Stimulated activated CD8-positive, alpha-beta memory T cell treated with anti-CD3 and anti-CD28 coated beads, Interleukin-4, amount 100 ng/mL, for 1 hour (primary cell): ENCODE measurements at places on chromosomes 2 and 18.

- no peak for DNase-seq
Observed at GRCh38 chr2:149740490-149740889, 152.9 kb upstream of the MMADHC start.

DNA sequence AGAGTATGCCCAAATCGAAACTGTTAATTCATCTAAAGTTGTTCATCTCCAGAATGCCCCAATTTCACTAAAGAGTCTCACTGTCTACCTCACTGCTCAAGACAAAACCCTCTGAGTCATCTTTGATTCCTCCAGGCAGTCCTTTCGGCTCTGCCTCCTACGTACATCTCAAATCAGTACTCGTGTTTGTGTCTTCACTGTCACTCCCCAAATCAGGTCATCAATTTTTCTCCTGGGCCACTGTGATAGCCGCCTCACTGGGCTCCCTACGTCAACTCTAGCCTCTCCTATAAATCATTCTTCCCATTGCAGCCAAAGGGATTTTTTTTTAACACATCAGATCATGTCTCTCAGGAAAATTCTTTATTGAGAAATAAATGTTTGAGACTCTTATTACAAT, 42.1 kb upstream of the TTC39C start:
- DNase-seq = no peak

GRCh38 chr2:187862715-187863114, 308.5 kb upstream of the TFPI start:
- no peak for DNase-seq

DNA sequence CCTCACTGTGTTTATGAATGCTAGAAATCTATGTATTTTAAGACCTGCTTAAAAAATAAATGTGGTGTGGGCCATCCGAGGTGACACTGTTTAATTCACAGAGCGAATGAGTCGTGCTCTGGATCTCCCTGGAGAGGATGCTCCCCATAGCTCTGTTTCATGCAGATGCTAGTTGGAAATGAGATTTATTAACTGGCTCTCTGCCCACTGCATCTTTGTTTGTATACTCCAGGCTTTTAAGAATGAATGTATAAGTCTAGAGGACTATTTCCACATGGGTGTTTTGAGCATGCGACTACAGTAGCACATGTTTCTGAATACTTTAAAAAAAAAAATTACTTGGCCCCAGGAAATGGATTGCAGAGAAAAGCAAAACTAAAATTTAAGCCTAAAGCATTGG, 3.9 kb downstream of the MAPRE2 start:
- DNase-seq = no peak

DNA sequence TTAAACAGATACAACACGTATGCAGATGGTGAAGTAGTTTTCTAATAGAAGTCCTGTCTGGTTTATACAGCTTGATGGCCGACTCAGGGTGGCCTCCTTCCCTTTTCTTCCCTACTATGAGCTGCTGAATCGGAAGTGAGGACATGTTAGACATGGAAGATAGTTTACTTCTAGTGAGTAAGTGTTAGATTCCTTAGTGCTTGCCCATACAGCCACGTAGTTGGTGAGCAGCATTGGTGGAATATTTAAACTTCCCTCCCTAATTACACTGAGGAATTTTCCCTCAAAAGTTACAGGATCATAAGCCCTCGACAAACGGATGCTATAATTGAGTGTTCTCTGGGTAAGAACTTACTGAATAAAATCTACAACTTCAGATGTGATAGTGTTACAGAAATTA, 52.1 kb downstream of the RHBDD1 start:
- no peak for DNase-seq

DNA sequence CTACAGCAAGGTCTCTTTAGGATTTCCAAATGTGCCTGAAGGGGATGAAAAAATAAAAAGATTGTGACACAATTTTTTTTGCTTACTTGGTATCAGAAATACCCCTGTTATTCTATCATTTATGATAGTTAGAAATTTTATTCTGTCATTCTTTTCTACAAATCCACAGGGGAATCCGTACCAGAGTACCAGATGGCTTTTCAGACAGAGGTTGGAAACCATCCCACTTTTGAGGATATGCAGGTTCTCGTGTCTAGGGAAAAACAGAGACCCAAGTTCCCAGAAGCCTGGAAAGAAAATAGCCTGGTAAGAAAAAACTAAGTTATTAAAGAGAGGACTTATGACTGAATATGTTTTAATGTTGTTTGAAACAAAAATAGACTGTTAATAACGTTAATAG, 92.6 kb upstream of the FAM117B start:
- no peak for DNase-seq

- DNase-seq = no peak
Observed at GRCh38 chr18:54220406-54220805, 4.1 kb downstream of the MBD2 start.

- DNase-seq = no peak
Observed at GRCh38 chr2:201261906-201262305, 1.6 kb downstream of the CASP8 start.

- DNase-seq = no peak
Observed at GRCh38 chr2:65952966-65953761, 481.8 kb upstream of the MEIS1 start.

DNA sequence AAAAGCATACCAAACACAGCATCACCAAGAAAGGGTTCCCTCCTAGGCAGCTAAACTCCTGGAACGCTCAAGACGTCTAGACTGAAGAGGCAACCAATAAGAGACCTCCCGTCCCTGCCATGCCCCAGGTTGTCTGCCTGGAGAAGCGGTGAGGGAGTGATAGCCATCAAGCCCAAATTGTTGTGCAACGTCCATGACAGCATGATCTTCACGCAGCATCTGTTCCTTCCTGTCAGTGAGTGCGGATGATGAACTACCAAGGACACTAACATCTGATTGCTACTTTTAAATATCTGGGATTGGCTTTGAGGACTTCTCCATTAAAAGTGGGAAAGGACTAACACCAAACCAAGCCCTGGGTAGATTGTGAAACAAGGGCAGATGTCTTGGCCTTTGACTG, 149.7 kb downstream of the TXNL1 start:
- no peak for DNase-seq

DNA sequence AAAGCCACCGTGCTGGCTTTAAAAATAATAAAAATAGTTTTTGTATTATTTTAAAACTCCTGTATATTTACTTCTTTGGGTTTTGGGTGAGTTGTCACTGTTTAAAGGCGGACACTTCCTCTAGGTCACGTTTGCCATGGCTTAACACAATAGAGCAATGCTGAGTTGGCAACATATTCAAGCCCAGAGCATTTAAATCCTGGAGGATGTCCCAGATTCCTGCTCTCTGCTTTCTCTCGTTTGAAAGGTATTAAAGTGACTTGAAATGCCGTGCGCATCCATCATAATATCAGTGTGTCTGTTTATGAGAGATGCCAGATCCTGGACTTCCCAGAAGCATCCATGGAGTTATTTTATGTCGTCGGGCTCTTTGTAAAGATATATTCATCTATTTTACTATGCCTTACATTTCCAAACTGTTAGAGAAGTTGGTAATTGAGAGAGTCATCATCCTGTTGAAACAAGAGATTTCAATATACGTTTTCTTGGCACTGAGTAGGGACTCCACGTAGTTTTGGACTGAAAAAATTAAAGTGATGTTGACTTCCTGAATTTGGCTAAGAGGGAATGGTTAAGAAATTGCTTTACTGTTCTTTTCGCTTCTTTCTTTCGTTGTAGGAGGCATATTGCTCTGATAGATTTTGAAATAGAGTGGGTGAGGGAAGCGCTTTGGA, 150.6 kb downstream of the ZNF236 start:
- no peak for DNase-seq

DNA sequence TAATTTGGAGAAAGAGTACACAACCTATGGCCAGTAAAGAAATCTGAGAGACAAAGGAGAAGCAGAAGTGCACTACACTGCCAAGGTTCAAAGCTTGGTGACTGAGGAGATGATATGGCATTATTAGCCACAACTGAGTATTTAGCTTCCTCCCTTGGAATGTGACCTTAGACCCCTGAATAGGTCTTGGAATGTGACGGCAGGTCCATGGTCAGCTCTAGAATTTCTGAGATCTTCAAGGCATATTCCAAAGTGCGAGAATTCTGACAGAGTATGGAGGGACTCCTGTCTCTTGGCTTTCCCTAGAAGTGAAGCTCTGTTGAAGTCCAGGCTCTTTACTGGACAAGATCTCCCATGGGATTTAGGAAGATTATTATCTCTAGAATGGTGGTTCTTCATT, 130.0 kb upstream of the FN1 start:
- no peak for DNase-seq

DNA sequence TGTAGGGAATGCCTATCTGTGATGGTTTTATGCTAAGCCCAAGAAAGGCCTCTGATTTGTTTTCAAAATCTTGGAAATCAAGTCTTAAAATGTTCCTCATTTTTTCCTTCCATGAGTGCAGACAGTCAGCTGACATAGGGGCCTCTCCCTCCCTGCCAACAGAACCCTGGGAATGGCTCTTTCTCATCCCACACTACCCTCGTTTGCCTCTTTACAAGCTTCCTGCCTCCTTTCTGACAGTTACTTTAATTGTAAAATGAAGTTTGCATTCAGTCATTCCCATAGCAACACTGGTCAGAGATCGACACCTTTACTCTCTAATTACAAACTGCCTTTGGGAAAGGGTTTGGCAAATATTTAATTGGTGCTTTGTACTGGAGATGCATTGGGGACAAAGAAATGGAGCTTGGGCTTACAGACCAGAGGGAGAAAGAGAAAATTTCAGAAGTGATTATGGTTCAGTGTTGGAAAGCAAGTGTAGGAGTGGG, 25.4 kb downstream of the KIF5C start:
- DNase-seq = no peak

- no peak for DNase-seq
Observed at GRCh38 chr18:683531-683930, 26.1 kb downstream of the TYMS start.

DNA sequence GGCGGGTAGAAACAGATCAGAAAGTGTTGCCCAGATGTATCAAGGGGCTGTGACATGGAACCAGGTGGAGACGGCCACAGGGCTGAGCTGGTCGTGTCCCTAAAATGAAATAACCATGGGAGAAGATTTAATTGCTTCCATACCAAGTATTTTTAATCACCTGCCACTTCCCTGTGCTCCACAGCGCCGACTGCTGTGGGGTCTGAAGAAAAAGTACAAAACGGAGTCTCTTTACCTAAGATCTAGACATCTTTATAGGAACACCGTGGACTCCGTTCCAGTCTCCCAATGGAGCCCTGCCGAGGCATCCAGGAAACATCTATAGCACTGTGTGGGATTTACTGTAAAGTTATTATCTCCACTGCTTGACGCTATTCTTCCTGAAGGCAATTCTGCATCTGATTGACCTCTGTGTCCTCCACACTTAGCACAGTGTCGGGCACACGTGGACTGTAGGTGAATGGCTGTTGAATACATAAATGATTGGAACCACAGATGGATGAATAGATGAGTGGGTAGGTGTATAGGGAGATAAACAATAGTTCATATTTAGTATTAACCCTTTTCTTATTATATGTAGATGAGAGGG, 21.6 kb upstream of the GYPC start:
- no peak for DNase-seq

GRCh38 chr18:76208678-76209306, 286.2 kb downstream of the ZNF516 start:
- no peak for DNase-seq

- DNase-seq = no peak
Observed at GRCh38 chr2:230899786-230900185, 25.3 kb downstream of the GPR55 start.

GRCh38 chr18:58611395-58612131, 17.3 kb downstream of the ALPK2 start:
- no peak for DNase-seq

GRCh38 chr2:230794497-230794896, 70.2 kb upstream of the ITM2C start:
- no peak for DNase-seq

DNA sequence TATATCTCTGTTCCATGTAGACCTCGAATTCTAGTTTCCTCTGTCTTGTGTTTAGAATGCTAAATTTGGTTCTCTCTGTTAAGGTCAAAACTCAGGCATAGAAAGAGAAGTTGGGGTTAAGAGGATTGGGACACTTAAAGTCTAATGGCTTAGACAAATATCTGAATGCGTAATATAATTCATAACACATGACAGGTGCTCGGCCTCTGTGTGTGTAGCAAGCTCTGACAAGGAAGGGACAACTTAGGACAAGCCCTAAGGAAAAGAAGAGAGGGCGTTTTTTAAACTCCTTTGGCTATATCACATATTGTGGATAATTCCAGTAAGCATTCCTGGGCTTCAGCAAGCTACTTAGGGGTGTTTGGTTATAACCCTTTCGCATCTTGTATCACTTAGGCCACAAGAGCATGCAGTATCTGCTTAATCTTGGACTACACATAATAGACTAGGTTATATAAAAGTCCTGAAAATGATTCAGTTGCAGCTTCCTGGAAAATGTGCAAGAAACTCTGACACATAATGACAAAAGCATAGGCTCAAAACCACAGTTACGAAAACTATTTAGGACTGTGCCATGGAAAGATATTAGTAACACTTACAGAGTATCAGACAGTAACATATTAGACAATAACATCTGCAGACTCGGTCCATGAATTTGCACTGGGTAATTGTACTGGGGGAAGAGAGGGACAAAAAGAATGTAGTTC, 16.1 kb upstream of the CREB1 start:
- no peak for DNase-seq

GRCh38 chr2:217387776-217388387, 528.0 kb upstream of the TNP1 start:
- no peak for DNase-seq

DNA sequence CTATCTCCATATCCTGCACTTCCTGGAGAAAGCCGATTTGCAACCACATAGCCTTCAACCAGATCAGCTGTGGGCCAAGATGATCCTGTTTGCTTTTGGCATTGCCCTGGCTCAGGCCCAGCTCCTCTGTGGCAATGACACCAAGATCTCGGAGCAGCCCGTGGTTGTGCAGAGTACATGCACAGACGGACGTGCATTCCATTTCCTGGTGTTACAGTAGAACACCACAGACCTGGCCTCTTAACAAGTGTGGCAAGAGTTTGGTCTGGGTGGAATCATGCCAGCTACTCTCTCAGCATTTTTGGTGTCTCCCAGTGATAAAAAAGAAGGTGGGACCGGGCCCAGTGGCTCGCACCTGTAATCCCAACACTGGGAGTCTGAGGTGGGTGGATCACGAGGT, 20.0 kb downstream of the MALT1 start:
- no peak for DNase-seq

GRCh38 chr2:179139506-179139905, 89.6 kb upstream of the CCDC141 start:
- no peak for DNase-seq

GRCh38 chr2:74002505-74003421, 18.1 kb downstream of the TET3 start:
- peak; percentile 54 for DNase-seq

- DNase-seq = no peak
Observed at GRCh38 chr2:113117541-113118262, 9.7 kb upstream of the IL1RN start.

- peak; percentile 5 for DNase-seq
Observed at GRCh38 chr2:84970210-84970867, 622 bp upstream of the KCMF1 start.

GRCh38 chr18:59562751-59563150, 134.5 kb downstream of the CCBE1 start:
- DNase-seq = no peak

DNA sequence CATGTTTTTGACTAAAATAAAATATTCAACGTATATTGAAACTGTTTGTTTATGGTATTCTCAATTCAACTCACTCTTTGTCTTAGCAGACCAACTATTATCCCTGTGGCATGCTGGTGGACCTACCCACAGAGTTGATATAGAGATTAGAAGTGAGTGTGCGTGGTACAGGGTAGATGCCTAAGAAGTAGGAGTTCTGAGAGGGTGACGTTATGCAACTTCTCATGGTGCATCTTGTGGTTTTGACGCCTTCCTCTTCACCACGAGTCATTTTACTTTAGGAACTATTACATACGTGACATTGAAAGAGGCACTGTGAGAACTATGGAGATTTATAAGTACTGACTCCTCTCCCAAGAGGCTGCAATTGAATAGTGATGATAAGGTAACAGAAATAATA, 26.6 kb upstream of the NAPG start:
- DNase-seq = no peak
